Natural killer cell (primary cell): ENCODE measurements at places on chromosomes 2 and 18. TPM values are rescaled to one million over a fixed set of nuclear protein-coding genes. Genes with fewer than 3 reads are reported as not detected.
A peak's percentile ranks its signal among the peaks of the same experiment; 100 is the strongest.

- peaks cover 8% of the 10 kb centered on the region for H3K4me1 ChIP-seq
- DNase-seq, result no peak
- no peaks in the 10 kb centered on the region for H3K36me3 ChIP-seq
- no peak overlapping the region for H3K27ac ChIP-seq
These were observed 13.7 kb downstream of the HS6ST1 start for GRCh38 chr2:128304715-128305554.

GRCh38 chr2:213490087-213490486 is 205.8 kb downstream of the SPAG16 start:
- H3K36me3 ChIP-seq, result no peaks in the 10 kb centered on the region
- H3K27ac ChIP-seq, result no peak overlapping the region
- no peak for DNase-seq
- no peak overlapping the region for H3K4me3 ChIP-seq

- H3K36me3 ChIP-seq, result peaks cover 7% of the 10 kb centered on the region
- H3K27me3 ChIP-seq, result no peaks in the 10 kb centered on the region
- H3K4me3 ChIP-seq, result peak overlapping the region; percentile 69
- DNase-seq, result peak; percentile 65
- H3K27ac ChIP-seq, result peak overlapping the region; percentile 90
These were observed 665 bp downstream of the MCM6 start for GRCh38 chr2:135875491-135876065.

- no peaks in the 10 kb centered on the region for H3K36me3 ChIP-seq
- no peak overlapping the region for H3K4me3 ChIP-seq
- DNase-seq, result no peak
- H3K27me3 ChIP-seq, result no peaks in the 10 kb centered on the region
- peaks cover 13% of the 10 kb centered on the region for H3K4me1 ChIP-seq
These were observed 337.9 kb upstream of the SALL3 start for GRCh38 chr18:78641689-78642231.

GRCh38 chr2:69518841-69519240 is 81.6 kb upstream of the NFU1 start:
- DNase-seq, result no peak
- H3K4me1 ChIP-seq, result no peaks in the 10 kb centered on the region

DNA sequence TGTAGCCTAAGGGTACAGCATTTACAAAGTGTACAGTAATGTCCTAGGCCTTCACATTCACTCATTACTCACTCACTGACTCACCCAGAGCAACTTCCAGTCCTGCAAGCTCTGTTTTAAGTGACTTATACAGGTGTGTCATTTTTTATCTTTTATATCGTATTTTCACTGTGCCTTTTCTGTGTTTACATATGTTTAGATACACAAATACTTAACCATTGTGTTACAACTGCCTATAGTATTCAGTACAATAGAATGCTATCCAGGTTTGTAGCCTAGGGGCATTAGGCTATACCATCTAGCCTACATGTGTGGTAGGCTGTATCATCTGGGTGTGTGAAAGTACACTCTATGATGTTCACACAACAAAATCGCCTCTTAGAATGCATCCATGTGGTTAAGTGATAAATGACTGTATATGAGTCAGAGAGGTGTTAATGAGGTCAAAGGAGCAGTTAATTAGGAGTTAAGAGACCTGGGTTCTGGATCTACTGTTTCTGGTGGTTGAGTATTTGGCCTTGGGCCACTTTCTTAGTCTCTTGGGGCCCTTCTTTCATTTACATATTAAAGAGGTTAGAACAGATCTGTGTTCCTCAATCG is 149.1 kb downstream of the GREB1L start:
- no peaks in the 10 kb centered on the region for H3K36me3 ChIP-seq
- H3K4me3 ChIP-seq, result no peak overlapping the region
- DNase-seq, result no peak

GRCh38 chr2:176680916-176681516 is 411.8 kb downstream of the MTX2 start:
- H3K4me1 ChIP-seq, result no peaks in the 10 kb centered on the region
- DNase-seq, result no peak
- no peaks in the 10 kb centered on the region for H3K36me3 ChIP-seq
- H3K27me3 ChIP-seq, result peaks cover 15% of the 10 kb centered on the region
- H3K27ac ChIP-seq, result no peak overlapping the region
- H3K4me3 ChIP-seq, result no peak overlapping the region

MYO5B gene
- total RNA-seq, result not detected
